NCI-H1417 treated with DMSO at 0.1 percent for 48 hours (cell line): ENCODE measurements at places on chromosomes 5 and 9.

DNA sequence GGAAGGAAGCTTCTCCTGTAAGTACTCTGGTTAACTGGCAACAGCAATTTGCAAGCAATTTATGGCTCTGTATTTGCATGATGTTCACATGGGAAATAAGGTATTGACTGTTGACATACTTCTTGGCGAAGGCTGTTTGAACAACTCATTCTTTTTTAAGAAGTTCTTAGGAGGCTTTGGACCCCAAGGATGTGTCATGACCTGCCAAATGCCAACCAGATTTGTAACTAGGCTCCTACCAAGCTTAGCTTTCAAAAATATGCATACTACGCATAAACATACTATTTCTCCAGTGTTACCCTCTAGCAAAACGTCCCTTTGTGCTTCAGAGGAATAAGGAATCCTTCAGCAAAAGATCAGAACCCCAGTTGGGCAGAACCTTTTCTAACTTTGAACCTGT lies 165.2 kb upstream of the MSX2 start:
- DNase-seq, result no peak

DNA sequence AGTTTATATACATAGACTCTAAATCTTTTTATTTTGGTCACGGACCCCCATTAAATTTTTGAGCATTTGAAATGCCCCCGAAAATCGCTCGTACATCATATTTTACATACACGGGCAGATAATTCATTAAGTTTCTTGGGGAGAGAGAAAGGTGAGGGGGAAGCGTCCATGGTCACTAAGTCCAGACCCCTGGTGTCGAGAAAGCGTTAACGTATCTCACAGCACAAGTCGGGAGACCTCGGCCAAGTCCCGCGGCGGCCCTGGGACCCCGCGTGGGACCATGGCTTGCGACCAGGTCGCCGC lies 794 bp downstream of the PTBP3 start:
- DNase-seq, result no peak

DNA sequence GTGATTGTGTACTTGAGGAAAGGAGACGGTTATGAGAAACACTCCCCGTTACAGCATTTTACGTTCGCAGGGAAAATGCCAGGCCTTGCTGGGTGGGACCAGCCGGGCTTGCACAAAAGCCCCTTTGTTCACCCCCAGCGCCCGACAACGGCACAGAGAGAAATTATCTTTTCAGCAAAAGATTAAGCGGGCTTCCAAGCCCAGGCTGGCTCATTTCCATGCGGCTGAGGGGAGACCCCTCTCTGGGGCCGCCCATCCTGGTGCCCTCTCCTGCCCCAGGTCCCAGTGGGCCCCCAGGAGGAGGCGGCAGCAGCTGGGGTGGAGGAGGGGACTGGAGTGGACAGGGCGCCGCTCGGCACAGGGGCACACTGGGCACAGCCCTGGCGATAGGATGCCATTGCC lies 50.8 kb upstream of the NOTCH1 start:
- DNase-seq, result no peak

DNA sequence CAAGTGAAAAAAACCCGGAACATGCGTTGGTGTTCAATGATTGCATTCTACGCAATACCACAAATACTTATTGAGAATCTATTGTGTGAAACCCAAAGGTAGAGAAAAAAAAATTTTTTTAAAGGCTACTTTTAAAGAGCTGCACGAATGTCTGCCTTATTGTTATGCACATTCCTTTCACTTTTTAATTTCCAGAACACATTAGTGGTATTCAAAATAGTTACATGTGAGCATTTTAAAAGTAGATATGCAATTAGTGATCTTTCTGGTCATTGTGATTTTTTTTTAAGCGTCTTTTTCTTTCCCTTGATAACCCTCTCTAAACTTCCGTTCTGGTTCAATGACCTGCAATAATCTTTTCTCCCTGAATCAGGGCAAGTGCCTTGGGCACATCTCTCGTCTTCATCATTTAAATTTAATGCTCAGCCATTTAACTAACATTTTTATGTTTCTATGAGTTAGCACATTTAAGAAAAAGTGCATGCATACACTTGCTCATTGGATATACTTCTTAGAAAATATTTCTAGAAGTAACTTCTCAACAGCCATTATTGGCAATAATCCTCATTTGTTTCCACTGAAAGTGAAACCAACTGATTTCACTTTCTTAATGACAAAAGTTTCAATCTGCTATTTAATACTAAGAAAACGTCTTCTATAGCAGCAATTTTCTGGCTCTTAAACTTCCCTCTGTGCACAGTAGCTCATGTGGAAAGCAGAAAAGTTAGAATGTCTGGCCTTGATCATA lies 80.3 kb downstream of the CDH6 start:
- DNase-seq, result no peak

- no peak for DNase-seq
Measured at GRCh38 chr5:145712245-145712644, 122.9 kb downstream of the PRELID2 start.

GRCh38 chr9:137192859-137193258 lies 4.4 kb downstream of the SSNA1 start:
- no peak for DNase-seq

DNA sequence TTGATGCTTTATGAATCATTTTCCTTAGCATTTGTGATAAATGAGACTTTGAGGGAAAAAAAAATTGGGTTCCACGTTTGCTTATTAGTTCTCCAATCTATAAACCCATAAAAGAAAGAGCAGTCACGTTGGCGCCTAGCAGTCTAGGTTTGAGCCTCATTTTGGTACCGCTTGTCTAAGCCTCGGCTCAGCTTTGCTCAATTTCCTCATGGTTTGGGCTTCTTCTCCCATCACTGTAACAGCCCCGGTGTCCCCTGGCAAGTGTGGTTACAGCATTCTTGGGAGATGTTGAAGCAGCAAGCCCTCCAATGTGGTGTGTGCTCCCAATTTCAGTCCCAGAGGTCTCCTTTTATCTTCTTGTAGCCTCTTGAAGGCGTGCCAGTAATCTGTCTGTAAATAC lies 578.4 kb downstream of the CDK5RAP2 start:
- DNase-seq, result no peak

DNA sequence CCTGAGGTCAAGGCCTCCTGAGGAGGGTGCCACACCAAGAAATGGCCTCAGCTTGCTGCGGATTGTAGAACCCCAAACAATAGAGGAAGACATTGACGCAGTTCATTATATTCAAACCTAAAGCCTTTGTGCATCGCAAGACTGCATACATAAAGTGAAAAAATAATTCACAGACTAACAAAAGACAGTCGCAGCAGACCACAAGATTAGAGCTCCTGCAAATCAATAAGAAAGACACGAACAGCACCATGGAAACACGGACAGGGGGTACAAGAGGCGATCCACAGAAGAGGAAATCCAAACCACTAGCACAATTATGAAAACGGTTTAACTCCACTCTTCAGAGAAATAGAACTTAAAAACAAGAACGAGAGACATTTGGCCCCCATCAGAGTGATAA lies 10.0 kb upstream of the TCOF1 start:
- no peak for DNase-seq

- DNase-seq, result no peak
Measured at GRCh38 chr9:751137-752051, 90.1 kb upstream of the DMRT1 start.

DNA sequence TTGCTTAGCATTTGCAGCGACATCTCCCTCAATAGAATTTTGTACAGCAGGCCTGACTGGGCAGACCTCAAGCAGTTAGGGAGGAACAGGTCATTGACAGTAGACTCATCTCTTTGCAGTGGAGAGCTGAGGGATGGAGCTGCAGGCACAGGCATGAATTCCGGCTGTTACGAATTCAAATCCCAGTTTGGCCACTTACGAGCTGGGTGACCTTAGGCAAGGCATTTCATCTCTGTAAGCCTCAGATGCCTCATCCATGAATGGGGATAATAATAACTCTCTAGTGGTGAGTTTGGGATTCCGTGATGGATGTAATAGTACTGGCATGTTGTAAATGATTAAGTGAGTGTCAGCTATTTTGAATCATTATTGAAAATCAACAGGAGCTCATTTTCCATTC lies 195.3 kb downstream of the SEMA6A start:
- DNase-seq, result no peak

- no peak for DNase-seq
Measured at GRCh38 chr5:129448654-129449053, 11.4 kb upstream of the ADAMTS19 start.
